Astrocyte (in vitro differentiated cells and primary cell): ENCODE measurements at places on chromosomes 16 and 17. TPM values are rescaled to one million over a fixed set of nuclear protein-coding genes. Genes with fewer than 3 reads are reported as not detected.

DNA sequence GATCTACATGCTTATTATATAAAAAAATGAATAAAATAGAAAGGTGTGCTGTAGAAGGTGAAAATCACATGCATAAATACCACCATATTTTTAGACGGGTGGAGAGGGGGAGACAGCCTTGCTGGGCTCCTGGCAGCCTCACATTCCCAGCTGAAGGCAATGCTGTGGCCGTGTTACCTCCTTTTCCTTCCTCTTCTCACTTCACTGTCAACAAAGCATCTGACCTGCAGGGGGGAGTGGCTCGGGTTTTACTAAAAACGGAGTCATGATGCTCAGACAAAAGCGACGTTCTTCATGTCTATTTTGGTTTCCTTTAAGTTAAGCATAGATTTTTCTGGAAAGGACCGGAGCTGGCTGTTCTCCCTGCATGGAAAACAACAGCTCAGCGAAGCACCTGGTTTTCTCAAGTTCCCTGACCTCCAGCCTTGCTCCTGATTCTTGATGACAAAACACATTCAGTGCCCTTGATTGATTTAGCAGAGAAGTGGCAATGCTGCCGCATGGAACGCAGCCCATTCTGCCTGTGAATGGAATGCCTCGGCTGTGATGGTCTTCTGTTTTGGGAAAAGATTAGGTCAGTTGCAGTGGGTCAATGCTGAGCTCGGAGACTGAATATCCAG is 5.5 kb upstream of the RPTOR start:
- no peaks in the 10 kb centered on the region for H3K4me1 ChIP-seq
- H3K27me3 ChIP-seq, result peaks cover 5% of the 10 kb centered on the region
- no peak overlapping the region for H3K27ac ChIP-seq
- peak overlapping the region; percentile 7 for H3K4me3 ChIP-seq
- no peak for DNase-seq

DNA sequence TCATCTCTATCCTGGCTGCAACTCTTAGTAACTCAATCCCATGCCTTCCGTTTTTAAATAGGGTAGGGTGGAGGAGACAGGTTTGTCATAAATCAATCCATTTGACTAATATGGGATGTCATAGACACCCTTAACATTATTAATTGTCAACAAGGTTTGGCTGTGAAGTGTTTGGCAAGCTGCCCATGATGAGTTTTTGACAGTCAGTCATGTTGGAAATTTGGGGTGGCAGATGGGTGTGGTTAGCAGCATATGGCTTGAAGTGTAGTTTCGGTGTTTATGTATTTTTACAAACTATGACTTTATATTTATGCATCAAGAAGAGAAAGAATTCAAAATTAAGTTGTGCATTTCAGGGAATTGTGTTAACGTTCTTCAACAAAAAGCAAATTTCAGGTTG is 221.8 kb upstream of the CDH5 start:
- no peak overlapping the region for H3K27ac ChIP-seq
- H3K4me1 ChIP-seq, result no peaks in the 10 kb centered on the region

DNA sequence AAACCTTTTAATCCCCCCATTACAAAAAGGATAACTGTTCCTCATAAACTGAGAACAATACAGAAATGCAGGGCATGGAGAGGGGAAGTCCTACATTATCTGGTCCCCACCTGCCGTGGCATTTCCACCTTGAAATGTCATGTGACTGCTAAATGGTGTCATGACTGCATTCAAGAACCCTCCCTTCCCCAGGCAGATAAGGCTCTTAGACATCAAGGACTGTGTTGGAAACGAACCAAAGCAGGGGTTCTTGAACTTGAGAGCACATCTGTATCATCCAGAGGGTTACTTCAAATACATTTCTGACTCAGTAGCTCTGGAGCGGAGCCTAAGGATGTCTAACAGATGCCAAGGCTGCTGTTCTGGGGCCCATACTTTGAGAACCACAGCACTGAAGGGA is 18.4 kb downstream of the CMTM3 start:
- peaks cover 26% of the 10 kb centered on the region for H3K4me1 ChIP-seq
- H3K27ac ChIP-seq, result no peak overlapping the region
- no peaks in the 10 kb centered on the region for H3K27me3 ChIP-seq
- peak; percentile 23 for DNase-seq

DNA sequence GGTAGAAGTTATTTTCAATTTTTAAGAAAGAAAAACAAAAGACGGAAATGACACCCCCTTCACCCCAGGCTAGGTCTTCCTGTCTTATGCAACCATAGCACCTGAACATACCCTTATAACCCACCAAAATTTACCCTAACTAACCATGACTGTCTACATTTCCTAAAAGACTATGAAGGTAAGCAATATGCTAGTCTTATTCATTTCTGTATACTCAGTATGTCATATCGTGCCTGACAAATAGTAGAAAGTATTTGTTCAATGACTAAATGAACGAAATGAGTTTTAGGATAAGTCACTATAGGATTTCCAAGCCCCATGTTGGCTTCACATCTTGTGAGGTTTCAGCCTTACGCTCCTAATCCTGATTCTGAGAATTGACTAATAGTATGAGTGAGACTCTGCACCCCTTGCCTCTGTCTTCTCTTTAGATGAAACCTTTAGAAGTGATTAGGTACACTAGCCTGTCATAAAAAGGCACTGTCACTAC is 6.5 kb downstream of the ADAT1 start:
- H3K36me3 ChIP-seq, result peaks cover 42% of the 10 kb centered on the region
- H3K27ac ChIP-seq, result no peak overlapping the region
- H3K27me3 ChIP-seq, result no peaks in the 10 kb centered on the region
- no peak for DNase-seq

DNA sequence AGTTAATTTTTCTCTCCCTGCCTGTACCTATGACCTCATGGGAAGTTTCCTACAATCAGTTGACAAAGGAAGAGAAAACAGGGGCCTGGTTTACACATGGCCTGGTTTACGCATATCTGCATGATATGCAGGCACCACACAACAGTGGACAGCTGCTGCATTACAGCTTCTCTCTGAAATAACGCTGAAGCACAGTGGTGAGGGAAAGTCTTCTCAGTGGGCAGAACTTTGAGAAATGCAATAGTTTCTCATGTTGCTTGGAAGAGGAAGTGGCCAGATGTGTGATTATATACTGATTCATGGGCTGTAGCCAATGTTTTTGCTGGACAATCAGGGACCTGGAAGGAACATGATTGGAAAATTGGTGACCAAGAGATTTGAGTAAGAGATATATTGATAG is 324.1 kb upstream of the GOT2 start:
- H3K27ac ChIP-seq, result no peak overlapping the region
- peaks cover 3% of the 10 kb centered on the region for H3K4me1 ChIP-seq
- H3K27me3 ChIP-seq, result no peaks in the 10 kb centered on the region
- H3K4me3 ChIP-seq, result no peak overlapping the region
- H3K36me3 ChIP-seq, result no peaks in the 10 kb centered on the region

DNA sequence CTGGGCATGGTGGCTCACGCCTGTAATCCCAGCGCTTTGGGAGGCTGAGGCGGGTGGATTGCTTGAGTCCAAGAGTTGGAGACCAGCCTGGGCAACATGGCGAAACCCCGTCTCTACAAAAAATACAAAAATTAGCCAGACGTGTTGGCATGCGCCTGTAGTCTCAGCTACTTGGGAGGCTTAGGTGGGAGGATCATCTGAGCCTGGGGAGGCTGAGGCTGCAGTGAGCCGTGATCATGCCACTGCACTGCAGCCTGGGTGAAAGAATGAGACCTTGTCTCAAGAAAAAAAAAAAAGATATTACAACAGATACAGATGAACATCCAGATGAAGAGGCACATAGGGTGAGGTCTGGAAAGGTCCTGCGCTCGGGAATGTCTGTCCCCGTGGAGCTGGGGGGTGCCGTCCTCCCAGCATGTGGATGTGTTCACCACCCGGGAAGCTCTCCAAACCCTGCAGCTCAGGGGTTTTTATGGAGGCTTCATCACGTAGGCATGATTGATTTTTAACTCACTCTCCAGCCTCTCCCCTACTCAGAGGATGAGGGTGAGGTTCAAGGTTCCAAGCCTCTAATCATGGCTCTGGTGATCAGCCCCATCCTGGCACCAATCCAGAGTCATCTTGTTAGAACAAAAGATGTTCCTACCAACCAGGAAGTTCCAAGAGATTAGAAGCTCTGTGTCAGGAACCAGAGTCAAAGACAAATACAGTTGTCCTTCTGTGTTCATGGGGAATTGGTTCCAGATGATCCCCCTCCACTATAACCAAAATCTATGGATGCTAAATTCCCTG is 85.0 kb upstream of the DNAJA2 start:
- no peaks in the 10 kb centered on the region for H3K27me3 ChIP-seq
- no peak overlapping the region for H3K27ac ChIP-seq
- H3K4me3 ChIP-seq, result no peak overlapping the region
- no peaks in the 10 kb centered on the region for H3K4me1 ChIP-seq
- DNase-seq, result no peak
- H3K36me3 ChIP-seq, result no peaks in the 10 kb centered on the region

DNA sequence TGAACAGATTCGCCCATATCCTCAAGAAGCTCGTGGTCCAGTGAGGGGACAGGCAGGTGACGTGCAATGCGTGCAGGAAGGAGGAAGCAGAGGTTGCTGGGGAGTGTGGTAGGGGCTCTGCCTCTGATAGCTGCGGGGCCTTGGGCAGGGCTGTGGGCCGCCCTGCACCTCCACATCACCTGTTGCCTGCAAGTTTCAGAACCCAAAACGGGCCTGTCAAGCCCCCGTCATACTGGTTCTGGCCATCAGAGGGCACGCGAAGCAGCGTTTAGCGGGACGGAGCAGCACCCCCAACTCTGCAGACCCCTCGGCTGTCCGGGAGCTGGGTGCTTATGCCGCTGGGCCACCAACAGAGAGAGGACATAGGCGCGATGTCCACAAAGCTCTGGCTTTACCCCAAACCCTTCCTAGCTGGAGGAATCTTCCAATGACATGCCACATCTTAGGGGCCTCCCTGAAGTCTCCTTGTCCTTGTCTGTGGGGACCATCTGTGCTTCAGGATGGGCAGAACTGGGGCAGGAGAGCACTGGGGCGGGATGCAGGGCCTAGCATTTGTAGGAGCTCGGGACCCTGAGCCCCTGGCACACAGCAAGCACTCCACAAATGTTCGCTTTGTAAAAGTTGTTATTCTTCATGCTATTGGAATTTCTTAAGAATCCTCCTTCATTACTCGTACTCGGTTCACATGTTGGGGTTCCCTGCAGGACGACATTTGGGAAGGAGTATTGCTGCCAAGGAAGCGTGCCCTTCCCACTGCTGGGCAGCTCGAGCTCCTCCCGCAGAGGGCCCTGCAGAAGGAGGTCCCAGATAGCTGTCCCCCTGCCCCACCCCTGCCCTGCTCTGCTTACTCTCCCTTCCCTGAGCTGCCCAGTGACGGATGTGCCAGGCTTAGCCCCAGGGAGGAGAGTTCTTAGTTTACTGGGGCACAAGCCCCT is 64.3 kb downstream of the CNGB1 start:
- H3K4me1 ChIP-seq, result peaks cover 3% of the 10 kb centered on the region
- no peak overlapping the region for H3K4me3 ChIP-seq
- H3K36me3 ChIP-seq, result no peaks in the 10 kb centered on the region
- H3K27me3 ChIP-seq, result peaks cover 35% of the 10 kb centered on the region
- no peak for DNase-seq
- no peak overlapping the region for H3K27ac ChIP-seq

- no peak overlapping the region for H3K27ac ChIP-seq
- DNase-seq, result no peak
- H3K27me3 ChIP-seq, result no peaks in the 10 kb centered on the region
- H3K36me3 ChIP-seq, result no peaks in the 10 kb centered on the region
These were observed 163.3 kb downstream of the HS3ST4 start for GRCh38 chr16:25855063-25855462.

GRCh38 chr16:86661706-86662105 is 83.4 kb downstream of the FOXL1 start:
- H3K4me3 ChIP-seq, result no peak overlapping the region
- no peaks in the 10 kb centered on the region for H3K27me3 ChIP-seq
- peak; percentile 65 for DNase-seq
- peaks cover 46% of the 10 kb centered on the region for H3K4me1 ChIP-seq
- peak overlapping the region; percentile 46 for H3K27ac ChIP-seq

- H3K4me1 ChIP-seq, result peaks cover 7% of the 10 kb centered on the region
- no peaks in the 10 kb centered on the region for H3K27me3 ChIP-seq
- DNase-seq, result no peak
- H3K4me3 ChIP-seq, result peak overlapping the region; percentile 74
- H3K36me3 ChIP-seq, result no peaks in the 10 kb centered on the region
These were observed 335 bp downstream of the SLC25A35 start for GRCh38 chr17:8294814-8295316.

NPIPB9 gene
- 0.86 and 2.3 TPM in 2 replicates for total RNA-seq

TMEM88 gene
- total RNA-seq, result 25.3 and 33.7 TPM in 2 replicates

RRAD gene
- total RNA-seq, result 10.2 and 12.1 TPM in 2 replicates

ZACN gene
- total RNA-seq, result 0.23 TPM in 1 of 2 replicates, not detected in the other
